Activated naive CD8-positive, alpha-beta T cell treated with anti-CD3 and anti-CD28 coated beads for 36 hours (primary cell): ENCODE measurements at places on chromosomes 13 and 19. TPM values are rescaled to one million over a fixed set of nuclear protein-coding genes. Genes with fewer than 3 reads are reported as not detected.

DNA sequence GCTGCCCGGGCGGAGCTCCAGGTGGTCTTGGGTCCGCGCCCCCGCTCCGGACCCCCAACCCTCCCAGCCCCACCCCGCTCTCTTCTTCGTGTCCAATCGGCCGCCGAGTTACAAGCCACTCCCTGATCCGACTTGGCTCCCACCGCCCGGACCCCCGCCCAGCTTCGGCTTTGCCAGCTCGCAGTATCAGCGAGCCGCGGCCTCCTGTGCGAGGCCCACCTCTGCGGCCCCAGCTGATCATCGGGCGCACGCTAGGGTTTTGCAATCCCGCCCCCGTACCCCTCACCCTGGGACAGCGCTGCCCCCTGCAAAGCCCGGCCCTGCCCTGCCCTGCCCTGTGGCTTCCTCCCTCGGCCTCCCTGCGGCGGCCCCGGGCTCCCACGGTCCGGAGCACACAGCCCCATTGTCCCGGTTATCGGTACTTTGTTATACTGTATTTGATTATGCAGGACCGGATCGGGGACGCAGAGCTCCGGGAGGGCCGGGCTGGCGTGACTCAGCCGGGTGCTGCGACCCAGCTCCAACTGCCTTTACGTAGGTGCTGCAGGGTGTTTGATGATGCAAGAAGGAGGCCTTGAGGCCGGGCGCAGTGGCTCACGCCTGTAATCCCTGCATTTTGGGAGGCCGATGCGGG is 598 bp upstream of the LPAR2 start:
- peaks cover 23% of the 10 kb centered on the region for H3K4me1 ChIP-seq
- H3K4me3 ChIP-seq, result peak overlapping the region; percentile 75
- peak overlapping the region; percentile 96 for H3K27ac ChIP-seq
- peaks cover 34% of the 10 kb centered on the region for H3K36me3 ChIP-seq
- DNase-seq, result peak; percentile 73

GRCh38 chr13:52701728-52702465 is 37.7 kb downstream of the CNMD start:
- DNase-seq, result no peak
- H3K27me3 ChIP-seq, result no peaks in the 10 kb centered on the region
- no peak overlapping the region for H3K4me3 ChIP-seq
- H3K27ac ChIP-seq, result no peak overlapping the region
- peaks cover 3% of the 10 kb centered on the region for H3K4me1 ChIP-seq

DNA sequence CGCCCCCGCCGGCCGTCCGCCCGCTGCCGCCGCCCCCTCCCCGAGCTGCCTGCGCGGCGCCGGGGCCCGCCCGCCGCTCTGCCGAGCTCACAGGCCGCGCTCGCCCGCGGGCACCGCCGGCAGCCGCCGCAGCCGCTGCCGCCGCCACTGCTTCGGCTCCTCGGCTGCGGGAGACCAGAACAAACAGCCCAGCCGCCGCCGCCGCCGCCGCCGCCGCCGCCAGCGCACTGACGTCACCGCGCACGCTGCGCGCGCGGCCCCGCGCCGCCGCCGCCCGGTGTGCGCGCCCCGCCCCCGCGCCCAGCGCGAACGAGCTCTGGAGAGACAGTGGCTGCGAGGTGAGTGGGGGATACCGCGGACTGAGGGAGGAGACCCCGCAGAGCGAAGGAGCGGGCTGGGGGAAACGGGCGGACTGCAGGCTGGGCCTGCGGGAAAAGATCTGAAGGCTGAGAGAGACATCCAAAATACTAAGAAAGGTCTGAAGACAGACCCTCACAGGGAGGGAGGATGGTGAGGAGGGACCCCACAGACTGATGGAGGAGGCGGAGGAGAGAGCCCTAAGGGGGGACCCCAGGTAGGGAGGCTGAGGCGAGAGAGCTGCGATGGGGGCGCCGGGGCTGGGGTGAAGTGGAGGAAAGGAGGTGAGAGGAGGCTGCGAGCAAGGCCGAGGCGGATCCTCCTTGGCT is at the start of gene BRD4:
BRD4 (minus strand) TSS at position 229 of the 686 bp plus-strand sequence. CDS start 59,440 bp downstream, outside the sequence.
- peaks cover 39% of the 10 kb centered on the region for H3K4me1 ChIP-seq
- H3K27me3 ChIP-seq, result no peaks in the 10 kb centered on the region
- peak within 1 kb of the TSS; percentile 93 for H3K27ac ChIP-seq
- H3K36me3 ChIP-seq, result peaks cover 28% of the 10 kb centered on the region
- peak; percentile 89 for DNase-seq

Gene PRX
- 0.64 TPM for total RNA-seq
